ENCODE measurements at places on chromosomes 6 and 20.

- DNase-seq: peak; percentile 82
These were observed 74.8 kb downstream of the TULP4 start for GRCh38 chr6:158387036-158387435.

GRCh38 chr20:8633366-8633765 lies 435.5 kb upstream of the PLCB4 start:
- DNase-seq: no peak

DNA sequence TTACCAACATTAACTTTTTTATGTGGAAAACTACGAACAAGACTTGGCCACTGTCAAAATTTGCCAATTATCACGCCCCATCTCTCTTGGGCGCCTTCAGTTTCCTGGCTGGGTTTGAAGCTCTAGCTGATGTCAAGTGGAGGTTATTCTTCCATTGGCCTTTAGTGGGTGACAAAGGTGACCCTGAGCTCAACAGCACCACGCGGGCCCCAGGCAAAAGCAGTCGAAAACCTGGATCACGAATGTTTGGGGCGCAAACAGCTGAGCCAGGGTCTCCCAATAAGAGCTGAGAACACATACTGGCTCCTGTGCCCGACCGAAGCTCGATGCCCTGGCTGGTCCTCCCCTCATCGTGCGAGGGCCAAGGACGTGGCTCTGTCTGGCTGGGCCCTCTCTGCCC lies 26.8 kb downstream of the SLC17A9 start:
- DNase-seq: peak; percentile 55

DNA sequence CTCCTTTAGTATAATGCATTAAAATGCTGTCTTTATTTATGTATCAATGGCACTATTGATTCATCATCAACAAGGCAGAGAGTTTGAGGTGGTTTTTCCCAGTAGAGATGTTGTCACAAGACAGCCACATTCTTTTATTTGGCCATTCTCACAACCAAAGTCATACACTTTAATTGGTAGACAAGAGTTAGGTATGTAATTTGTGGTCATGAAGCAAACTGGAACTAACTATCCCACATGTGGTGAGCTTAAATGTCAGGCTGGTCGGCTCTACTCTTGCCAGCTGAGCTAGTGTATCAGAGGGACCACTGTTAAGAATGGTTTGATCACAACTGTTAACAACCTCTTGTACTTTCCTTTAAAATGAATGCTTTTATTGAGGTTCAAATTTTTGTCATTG lies 714.6 kb downstream of the CD109 start:
- DNase-seq: no peak

DNA sequence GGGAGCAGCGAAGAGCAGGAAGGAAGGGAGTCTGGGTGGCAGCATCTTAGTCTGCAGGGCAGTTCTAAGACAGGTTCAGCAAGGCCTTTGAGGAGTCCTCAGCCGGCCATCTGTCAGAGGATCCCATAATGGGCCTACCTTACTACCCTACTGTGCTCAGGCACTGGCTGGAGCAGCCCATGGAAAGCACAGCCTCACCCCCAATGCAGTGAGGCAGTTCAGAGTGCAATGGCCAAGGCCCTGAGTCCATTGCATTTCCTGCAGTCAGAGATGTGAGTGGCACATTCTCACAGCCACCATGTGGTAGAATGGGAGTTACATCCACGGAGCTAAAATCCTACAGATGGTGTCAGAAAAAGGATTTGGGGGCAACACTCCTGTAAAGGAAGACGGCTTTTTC lies 19.4 kb upstream of the OVOL2 start:
- DNase-seq: no peak

DNA sequence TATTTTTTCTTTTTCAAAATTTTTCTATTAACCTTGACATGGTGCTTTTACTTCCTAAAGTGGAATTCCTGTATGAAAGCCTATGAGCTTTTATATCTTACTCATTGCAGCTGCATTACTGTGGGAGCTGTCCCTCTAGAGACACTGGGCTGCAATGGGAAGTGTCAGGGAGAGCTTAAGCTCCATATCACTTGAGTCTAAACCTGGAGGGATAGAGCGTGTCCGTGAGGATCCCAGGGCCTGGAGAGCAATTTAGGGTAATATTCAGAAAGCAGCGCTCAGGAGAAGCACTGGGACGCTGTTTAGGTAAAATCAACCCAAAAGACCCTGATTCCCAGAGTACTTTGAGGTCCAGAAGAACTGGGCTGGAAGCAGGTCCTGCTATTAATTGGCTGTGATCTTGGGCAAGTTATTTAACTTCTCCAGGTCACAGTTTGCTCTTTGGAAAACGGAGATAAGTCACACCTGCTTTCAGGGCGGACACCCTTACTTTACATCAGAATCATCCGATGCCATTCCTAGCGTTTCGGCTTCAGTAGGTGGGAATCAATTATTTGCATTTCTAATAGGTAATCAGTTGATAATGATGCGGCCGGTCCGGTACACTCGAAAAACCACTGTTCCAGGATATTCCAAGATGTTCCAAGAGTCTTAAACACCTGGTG lies 628 bp upstream of the ERGIC3 start:
- DNase-seq: no peak
